ENCODE measurements at places on chromosomes 16 and 17. TPM values are rescaled to one million over a fixed set of nuclear protein-coding genes. Genes with fewer than 3 reads are reported as not detected.

ZSCAN32 gene
- total RNA-seq = 14.1 TPM

TSEN54 gene
- total RNA-seq = 74.5 TPM

GRCh38 chr16:20660325-20660724 lies 37.2 kb downstream of the ACSM1 start:
- H3K27me3 ChIP-seq = no peaks in the 10 kb centered on the region
- no peaks in the 10 kb centered on the region for H3K36me3 ChIP-seq
- no peak overlapping the region for H3K27ac ChIP-seq

DNA sequence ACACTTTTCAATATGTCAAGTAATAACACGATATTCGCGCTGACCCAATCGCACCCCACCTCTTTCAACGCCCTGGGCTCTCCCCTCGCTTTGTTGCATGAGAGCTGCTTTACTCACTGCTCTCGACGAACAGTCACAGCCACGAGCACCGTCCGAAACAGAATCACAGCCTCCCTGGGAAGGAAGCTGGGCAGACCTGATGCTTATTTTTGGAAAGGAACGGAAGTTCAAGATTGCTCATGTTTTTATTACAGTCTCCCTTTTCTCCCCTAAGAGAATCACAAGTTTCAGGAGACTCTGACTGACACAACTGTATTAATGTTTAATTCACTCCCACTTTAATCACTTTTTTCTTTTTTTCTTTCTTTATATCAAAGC lies 67.8 kb downstream of the ANKRD11 start:
- peaks cover 23% of the 10 kb centered on the region for H3K4me1 ChIP-seq
- no peak overlapping the region for H3K4me3 ChIP-seq
- H3K36me3 ChIP-seq = no peaks in the 10 kb centered on the region
- no peak for DNase-seq
- peak overlapping the region; percentile 61 for H3K27ac ChIP-seq

DNA sequence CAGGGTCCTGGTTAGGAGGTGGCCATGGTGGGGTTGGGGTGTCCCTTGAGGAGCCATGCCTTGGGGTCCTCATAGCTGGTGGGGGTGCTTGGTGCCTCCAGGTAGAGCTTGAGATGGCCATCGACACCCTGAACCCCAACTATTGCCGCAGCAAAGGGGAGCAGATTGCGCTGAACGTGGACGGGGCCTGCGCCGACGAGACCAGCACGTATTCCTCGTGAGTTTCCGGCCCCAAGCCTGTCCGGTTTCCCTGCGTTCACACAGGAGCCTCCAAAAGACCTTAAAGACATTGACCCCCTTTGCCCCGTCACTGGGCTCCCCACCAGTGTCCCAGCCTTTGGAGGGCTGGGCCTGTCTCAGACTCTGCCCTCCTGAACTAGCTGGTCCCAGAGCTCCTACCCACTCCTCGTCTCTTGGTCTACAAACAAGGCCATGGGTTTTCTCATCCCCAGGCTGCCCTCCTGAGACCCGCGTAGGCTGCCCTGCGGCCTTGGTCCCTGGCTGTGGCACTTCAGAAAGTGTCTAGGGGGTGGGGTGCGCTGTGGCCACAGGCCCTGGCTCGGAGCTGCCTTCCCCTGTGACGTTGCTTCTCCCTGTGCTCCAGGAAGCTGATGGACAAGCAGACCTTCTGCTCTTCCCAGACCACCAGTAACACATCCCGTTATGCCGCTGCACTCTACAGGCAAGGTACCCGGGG lies 11.8 kb downstream of the POLR3E start:
- no peaks in the 10 kb centered on the region for H3K36me3 ChIP-seq
- H3K4me1 ChIP-seq = no peaks in the 10 kb centered on the region
- H3K27ac ChIP-seq = no peak overlapping the region

GRCh38 chr17:2962236-2962635 lies 101.2 kb downstream of the OR1D5 start:
- H3K27me3 ChIP-seq = no peaks in the 10 kb centered on the region
- no peaks in the 10 kb centered on the region for H3K36me3 ChIP-seq
- peak overlapping the region; percentile 70 for H3K27ac ChIP-seq
- H3K4me1 ChIP-seq = peaks cover 45% of the 10 kb centered on the region
- no peak for DNase-seq
- H3K4me3 ChIP-seq = no peak overlapping the region

DNA sequence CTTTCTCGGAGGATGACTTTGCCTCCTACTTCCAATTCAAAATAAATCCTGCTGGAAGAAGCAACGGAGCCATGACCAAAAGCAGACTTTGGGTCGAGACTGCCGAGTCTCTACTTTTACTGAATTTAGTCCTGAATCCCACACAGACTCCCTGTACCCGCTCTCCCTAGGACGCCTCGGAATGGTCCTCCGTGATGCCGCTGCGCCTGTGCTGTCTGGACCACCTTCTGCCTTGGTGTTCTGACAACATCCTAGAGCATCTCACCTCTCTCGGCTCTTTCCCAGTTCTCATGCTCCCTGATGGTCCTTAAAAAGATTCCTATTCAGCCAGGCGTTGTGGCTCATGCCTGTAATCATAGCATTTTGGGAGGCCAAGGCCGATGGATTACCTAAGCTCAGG lies 181.1 kb upstream of the HSBP1 start:
- H3K4me1 ChIP-seq = no peaks in the 10 kb centered on the region
- H3K4me3 ChIP-seq = no peak overlapping the region
- no peaks in the 10 kb centered on the region for H3K27me3 ChIP-seq
- H3K36me3 ChIP-seq = no peaks in the 10 kb centered on the region

GRCh38 chr17:21061971-21062526 lies 19.2 kb upstream of the USP22 start:
- H3K27me3 ChIP-seq = no peaks in the 10 kb centered on the region
- no peak for DNase-seq
- no peaks in the 10 kb centered on the region for H3K36me3 ChIP-seq
- H3K4me3 ChIP-seq = no peak overlapping the region
- H3K27ac ChIP-seq = no peak overlapping the region

RPRML gene
- total RNA-seq = not detected

- DNase-seq = no peak
These were observed 18.8 kb upstream of the LASP1NB start for GRCh38 chr17:38906460-38907228.

GRCh38 chr16:56783344-56783743 lies 53.4 kb downstream of the NUP93 start:
- H3K36me3 ChIP-seq = no peaks in the 10 kb centered on the region
- no peak overlapping the region for H3K4me3 ChIP-seq
- H3K4me1 ChIP-seq = peaks cover 13% of the 10 kb centered on the region
- no peak for DNase-seq
- no peak overlapping the region for H3K27ac ChIP-seq
- H3K27me3 ChIP-seq = no peaks in the 10 kb centered on the region

- no peak overlapping the region for H3K4me3 ChIP-seq
- no peaks in the 10 kb centered on the region for H3K4me1 ChIP-seq
- H3K27ac ChIP-seq = no peak overlapping the region
- peaks cover 4% of the 10 kb centered on the region for H3K36me3 ChIP-seq
- DNase-seq = no peak
- no peaks in the 10 kb centered on the region for H3K27me3 ChIP-seq
These were observed 214.1 kb downstream of the SEC14L1 start for GRCh38 chr17:77354670-77355455.

ZNF629 gene
- total RNA-seq = 18.9 TPM

DNA sequence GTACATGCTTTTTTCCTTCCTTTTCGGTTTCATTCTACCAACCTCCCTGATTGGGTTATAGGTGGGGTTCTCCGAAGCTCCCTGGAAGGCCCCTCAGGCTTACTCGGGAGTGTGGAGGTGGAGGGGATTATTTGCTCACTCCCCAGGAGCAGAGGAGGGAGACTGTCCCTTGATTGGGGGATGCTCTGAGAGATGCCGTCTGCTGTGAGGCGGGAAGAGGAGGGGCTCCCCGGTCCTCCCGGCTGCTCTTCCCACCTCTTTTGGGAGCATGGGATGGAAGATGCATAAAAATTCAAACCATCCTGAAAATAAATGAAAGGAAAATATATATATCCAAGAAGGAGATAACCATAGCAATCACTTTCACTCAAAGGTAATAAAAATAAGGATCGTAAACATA lies 16.1 kb upstream of the RPTOR start:
- no peak overlapping the region for H3K27ac ChIP-seq
- DNase-seq = no peak
- H3K36me3 ChIP-seq = no peaks in the 10 kb centered on the region
- H3K27me3 ChIP-seq = no peaks in the 10 kb centered on the region

KCNG4 gene
- not detected for total RNA-seq

GRCh38 chr16:72474501-72475123 lies 302.7 kb upstream of the PMFBP1 start:
- H3K4me3 ChIP-seq = no peak overlapping the region
- H3K27ac ChIP-seq = no peak overlapping the region
- H3K27me3 ChIP-seq = no peaks in the 10 kb centered on the region
- DNase-seq = no peak
- no peaks in the 10 kb centered on the region for H3K4me1 ChIP-seq

- H3K36me3 ChIP-seq = no peaks in the 10 kb centered on the region
- peaks cover 13% of the 10 kb centered on the region for H3K4me1 ChIP-seq
- no peak overlapping the region for H3K27ac ChIP-seq
- H3K27me3 ChIP-seq = no peaks in the 10 kb centered on the region
These were observed 52.5 kb downstream of the TBX4 start for GRCh38 chr17:61504697-61505096.

MYO18A gene
- 47.1 TPM for total RNA-seq

- H3K4me1 ChIP-seq = no peaks in the 10 kb centered on the region
- no peak overlapping the region for H3K27ac ChIP-seq
- no peak overlapping the region for H3K4me3 ChIP-seq
- H3K27me3 ChIP-seq = no peaks in the 10 kb centered on the region
- no peak for DNase-seq
These were observed 229.9 kb upstream of the CIBAR2 start for GRCh38 chr16:85341972-85342695.

SLC2A4 gene
- 0.35 TPM for total RNA-seq

DNA sequence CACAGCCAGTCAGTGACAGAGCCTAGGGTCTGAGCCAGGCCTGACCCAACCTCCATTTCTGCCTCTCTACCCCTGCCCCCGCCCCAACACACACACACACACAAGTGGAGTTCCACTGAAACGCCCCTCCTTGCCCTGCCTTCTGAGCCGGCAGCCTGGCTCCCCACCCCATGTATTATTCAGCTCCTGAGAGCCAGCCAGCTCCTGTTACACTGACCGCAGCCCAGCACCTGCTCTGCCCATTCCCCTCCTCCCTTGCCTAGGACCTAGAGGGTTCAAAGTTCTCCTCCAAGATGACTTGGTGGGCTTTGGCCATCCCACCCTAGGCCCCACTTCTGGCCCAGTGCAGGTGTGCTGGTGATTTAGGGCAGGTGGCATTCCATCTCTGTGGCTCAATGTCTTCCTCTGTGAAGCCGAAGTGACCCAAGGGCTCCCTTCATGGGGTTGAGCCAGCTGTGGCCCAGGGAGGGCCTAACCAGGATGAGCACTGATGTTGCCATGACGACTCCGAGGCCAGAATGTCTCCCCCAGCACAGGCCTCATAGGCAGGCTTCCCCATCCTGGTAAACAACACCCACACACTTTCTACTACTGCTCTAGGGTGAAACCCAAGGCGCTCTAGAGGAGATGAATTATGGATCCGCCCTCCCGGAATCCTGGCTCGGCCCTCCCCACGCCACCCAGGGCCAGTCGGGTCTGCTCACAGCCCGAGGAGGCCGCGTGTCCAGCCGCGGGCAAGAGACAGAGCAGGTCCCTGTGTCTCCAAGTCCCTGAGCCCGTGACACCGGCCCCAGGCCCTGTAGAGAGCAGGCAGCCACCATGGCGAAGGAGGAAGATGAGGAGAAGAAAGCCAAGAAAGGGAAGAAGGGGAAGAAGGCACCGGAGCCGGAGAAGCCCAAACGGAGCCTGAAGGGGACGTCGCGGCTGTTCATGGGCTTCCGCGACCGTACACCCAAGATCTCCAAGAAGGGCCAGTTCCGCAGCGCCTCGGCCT lies 9.7 kb downstream of the MYO15A start:
- no peak overlapping the region for H3K27ac ChIP-seq
- no peak for DNase-seq
- H3K4me3 ChIP-seq = no peak overlapping the region
- H3K4me1 ChIP-seq = no peaks in the 10 kb centered on the region
- H3K27me3 ChIP-seq = no peaks in the 10 kb centered on the region

HS3ST6 gene
- not detected for total RNA-seq

- no peak for DNase-seq
- H3K27me3 ChIP-seq = no peaks in the 10 kb centered on the region
- H3K36me3 ChIP-seq = no peaks in the 10 kb centered on the region
These were observed 39.4 kb downstream of the HS3ST3A1 start for GRCh38 chr17:13562271-13562800.

CIAPIN1 gene
- total RNA-seq = 98.3 TPM

OR3A3 gene
- not detected for total RNA-seq

DPEP3 gene
- total RNA-seq = not detected

TBC1D3D gene
- 0.86 TPM for total RNA-seq

DNA sequence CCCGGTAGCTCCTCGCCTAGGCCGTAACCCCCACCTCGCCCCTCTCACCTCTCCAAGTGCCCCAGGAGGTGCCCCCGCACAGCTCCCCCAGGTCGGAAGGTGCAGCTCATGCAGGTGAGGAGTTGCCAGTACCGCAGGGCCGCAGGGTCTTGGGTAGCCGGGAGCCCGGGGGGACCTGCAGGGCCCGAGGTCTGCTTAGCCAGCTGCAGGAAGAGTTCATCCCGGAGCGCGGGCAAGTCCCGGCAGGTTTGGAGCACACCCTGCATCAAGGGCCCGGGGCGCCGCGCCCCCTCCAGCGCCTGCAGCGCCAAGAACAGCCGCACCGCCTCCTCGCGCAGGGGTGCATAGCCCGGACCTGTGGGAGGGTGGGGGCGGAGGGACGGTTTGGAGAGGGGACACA lies 4.8 kb downstream of the PLEKHH3 start:
- no peak overlapping the region for H3K27ac ChIP-seq
- DNase-seq = no peak
- no peak overlapping the region for H3K4me3 ChIP-seq

- H3K27ac ChIP-seq = no peak overlapping the region
- H3K27me3 ChIP-seq = no peaks in the 10 kb centered on the region
- H3K4me1 ChIP-seq = no peaks in the 10 kb centered on the region
- DNase-seq = no peak
These were observed 45.7 kb upstream of the KPNB1 start for GRCh38 chr17:47603830-47604597.

SAMD14 gene
- total RNA-seq = 2.2 TPM

- no peak for DNase-seq
- no peaks in the 10 kb centered on the region for H3K27me3 ChIP-seq
- peaks cover 10% of the 10 kb centered on the region for H3K4me1 ChIP-seq
- peak overlapping the region; percentile 32 for H3K27ac ChIP-seq
These were observed 11.6 kb downstream of the ZSCAN10 start for GRCh38 chr16:3087243-3088235.

- H3K36me3 ChIP-seq = no peaks in the 10 kb centered on the region
- DNase-seq = peak; percentile 18
- H3K27me3 ChIP-seq = no peaks in the 10 kb centered on the region
- no peak overlapping the region for H3K27ac ChIP-seq
These were observed 32.7 kb downstream of the B9D1 start for GRCh38 chr17:19329839-19330238.

DNA sequence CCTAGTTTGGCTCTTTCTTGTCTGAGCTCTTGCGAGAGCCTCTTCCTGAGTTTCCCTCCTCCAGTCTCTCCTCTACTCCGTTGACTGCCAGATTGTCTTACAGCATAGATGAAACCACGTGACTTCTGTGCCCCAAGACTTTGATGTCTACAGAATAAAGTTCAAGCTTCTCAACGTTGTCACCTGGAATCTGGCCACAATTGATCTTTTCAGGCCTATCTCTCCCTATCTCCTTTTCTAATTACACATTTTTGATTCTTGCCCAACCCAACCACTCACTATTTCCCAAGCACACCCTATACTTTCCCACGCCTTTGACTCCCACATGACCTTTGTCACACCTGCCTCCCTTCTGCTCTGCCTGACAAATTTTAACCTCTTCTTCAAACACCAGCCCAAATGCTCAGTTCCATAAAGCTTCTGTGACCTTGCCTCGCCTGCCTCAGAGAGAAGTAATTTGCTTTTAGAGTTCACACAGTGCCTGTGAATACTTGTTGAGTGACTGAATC lies 52.4 kb upstream of the PMFBP1 start:
- peaks cover 17% of the 10 kb centered on the region for H3K4me1 ChIP-seq
- no peaks in the 10 kb centered on the region for H3K36me3 ChIP-seq
- peak; percentile 70 for DNase-seq
- no peak overlapping the region for H3K4me3 ChIP-seq

Data from Caco-2 (cell line).